ENCODE measurements at places on chromosomes 5 and 9.

DNA sequence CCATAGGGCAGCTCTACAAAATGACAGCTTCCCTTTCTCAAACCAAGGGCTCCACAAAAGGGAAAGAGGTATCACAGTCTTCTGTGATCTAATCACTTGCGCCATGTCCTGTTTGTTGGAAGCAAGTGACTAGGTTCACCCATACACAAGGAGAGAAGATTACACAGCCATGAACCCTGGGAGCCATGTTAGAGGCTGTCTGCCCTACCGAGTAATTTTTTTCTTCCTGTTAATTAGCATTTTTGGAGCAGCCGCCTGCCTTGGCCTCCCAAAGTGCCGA lies 33.2 kb upstream of the GOLPH3 start:
- no peak for DNase-seq

DNA sequence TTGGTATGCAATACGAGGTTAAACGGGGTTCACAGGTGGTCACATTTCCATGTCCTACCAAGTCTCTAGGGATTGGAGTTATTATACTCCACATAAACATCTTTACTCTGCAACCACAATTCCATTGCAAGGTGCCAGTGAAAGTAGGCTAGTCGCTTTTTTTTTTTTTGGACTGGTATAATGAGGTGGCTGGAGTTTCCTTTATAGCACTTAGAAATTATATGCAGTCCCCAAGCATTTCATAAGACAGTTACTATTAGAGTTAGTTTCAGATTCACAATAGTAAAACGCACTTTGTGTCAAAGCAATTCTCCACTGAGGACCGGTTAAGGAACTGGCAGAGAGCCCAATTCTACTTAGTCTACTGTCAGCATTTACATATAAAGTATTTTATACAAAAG lies 1.4 kb downstream of the MEF2C start:
- DNase-seq: no peak

- DNase-seq: no peak
Observed at GRCh38 chr9:114028646-114029045, 49.5 kb downstream of the AMBP start.

GRCh38 chr5:88729084-88729828 lies 153.7 kb downstream of the MEF2C start:
- peak; percentile 23 for DNase-seq

DNA sequence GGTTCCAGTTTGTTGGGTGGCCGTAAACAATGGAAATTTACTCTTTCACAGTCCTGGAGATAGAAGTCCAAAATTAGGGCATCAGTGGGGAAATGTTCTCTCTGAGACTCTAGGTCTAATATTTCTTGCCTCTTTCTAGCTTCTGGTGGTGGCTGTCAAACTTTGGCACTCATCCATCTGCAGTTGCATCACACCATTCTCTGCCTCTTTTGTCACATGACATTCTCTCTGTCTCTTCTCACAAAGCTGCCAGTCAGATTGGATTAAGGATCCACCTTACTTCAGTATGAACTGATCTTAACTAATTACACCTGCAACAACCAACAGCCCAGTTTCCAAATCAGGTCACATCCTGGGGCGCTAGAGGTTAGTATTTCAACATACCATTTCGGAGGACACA lies 222.9 kb upstream of the FTMT start:
- DNase-seq: peak; percentile 4

- DNase-seq: no peak
Observed at GRCh38 chr5:94992325-94992724, 292.6 kb downstream of the MCTP1 start.

DNA sequence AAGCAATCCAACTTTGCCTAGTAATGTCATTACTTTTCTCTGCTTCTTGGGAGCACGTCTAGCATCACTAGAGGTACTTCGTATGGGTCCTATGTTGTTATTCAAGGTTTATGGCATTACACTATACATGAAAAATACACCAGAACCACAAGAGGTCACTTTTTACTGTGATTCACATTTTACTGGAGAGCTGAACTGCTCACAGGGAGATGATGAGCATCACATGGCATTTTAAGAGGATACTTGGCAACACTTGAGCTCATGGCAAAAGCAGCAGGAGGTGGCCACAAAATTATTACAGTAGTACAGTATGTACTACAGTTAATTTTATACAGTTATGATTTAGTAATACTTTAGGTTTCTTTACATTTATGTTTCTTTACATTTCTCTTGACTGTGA lies 223.4 kb downstream of the PARP8 start:
- no peak for DNase-seq

- DNase-seq: peak; percentile 31
Observed at GRCh38 chr5:122846051-122846550, 688 bp downstream of the SNX24 start.

GRCh38 chr9:35935261-35935660 lies 22.7 kb downstream of the OR2S2 start:
- no peak for DNase-seq

Measured in HuH-7.5 (cell line).